ENCODE measurements at places on chromosomes 13 and 19.

- DNase-seq, result no peak
Measured at GRCh38 chr19:54873990-54874389, at the start of gene FCAR. FCAR (plus strand) TSS chr19:54874235; CDS start chr19:54874290, 55 bp downstream.

- no peak for DNase-seq
Measured at GRCh38 chr19:2974342-2975041, 2.9 kb upstream of the TLE6 start.

DNA sequence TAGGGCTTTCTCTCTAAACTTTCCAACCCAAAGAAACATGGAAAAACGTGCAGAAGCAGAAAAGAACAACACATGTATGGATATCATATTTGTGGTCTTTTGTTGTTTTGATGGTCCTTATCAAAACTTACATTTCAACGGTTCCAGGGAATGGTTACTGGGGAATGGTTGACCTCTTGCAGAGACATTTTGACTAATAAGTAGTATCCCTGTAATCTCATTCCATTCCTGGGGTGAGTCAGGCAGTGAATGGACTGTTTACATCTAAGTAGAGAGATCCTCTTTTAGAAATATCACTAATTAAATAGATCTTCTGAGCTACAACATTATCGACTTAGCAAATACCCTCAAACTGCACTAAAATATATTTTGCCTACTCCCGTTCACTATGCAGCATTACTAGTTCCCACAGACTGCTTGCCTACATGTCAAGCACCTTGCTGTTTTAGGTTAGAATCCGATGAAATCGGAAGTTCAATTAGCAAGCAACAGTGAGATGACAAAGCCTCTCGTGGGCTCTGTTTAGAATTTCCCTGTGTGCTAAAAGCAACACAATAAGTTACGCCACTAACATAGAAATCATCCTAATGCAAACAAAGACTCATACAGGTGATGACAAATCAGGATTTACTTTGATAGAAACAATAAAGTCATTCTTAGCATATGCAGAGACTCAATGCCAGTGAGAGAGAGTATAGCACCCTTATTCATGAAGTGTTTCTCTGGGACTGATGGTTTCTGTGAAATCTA, 797.7 kb upstream of the ARGLU1 start:
- no peak for DNase-seq

- no peak for DNase-seq
Measured at GRCh38 chr13:71870100-71870499, 3.1 kb upstream of the DACH1 start.

DNA sequence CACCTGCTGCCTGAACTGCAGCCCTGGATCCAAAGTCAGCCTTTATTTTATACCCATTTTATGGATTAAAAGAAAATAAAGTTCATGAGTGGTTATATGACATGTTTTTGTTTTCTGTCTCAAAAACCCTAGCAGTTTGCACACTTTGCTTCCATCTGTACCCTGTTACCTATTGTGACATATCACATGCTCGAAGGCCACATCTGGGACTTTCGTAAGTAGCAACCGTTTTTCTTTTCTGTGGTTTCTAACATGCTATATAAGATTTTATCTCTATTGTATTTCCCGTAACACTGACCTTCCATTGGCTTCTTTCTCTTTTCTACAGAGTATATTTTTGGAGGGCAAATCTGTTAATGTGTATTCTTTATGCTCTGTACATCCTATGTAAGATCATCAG, 1007.2 kb downstream of the PCDH9 start:
- no peak for DNase-seq

GRCh38 chr19:53078668-53079067, 24.6 kb downstream of the ZNF160 start:
- no peak for DNase-seq

DNA sequence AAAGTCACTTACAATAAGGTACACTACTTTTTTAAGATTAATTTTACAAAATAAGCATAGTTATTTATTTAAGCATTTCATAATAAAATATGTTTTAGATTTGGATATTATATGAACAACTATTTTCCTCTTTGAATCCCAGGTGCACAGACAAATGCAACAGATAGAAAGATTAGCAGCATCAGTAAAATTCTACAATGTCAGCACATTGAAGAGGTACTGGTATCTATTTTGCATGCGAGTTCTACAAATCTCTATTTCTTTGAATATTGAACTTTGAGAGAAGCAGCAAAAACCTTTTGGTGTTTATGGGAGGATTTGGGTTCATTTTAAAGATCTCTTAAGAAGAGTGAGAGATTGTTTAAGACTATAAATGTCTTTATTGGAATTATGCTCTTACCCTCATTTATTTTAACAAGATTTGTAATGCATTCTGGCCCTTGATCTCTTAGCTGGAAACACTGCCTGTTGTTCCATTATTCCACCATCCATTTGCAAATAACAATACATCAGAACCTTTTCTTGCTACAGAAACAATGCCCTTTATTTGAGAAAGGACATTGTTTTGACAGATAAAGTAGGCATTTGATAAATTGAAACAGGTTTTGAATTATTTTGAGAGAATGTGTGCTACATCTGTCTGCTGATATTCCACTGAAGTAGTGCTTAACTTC, 558.8 kb upstream of the KLHL1 start:
- DNase-seq, result no peak

DNA sequence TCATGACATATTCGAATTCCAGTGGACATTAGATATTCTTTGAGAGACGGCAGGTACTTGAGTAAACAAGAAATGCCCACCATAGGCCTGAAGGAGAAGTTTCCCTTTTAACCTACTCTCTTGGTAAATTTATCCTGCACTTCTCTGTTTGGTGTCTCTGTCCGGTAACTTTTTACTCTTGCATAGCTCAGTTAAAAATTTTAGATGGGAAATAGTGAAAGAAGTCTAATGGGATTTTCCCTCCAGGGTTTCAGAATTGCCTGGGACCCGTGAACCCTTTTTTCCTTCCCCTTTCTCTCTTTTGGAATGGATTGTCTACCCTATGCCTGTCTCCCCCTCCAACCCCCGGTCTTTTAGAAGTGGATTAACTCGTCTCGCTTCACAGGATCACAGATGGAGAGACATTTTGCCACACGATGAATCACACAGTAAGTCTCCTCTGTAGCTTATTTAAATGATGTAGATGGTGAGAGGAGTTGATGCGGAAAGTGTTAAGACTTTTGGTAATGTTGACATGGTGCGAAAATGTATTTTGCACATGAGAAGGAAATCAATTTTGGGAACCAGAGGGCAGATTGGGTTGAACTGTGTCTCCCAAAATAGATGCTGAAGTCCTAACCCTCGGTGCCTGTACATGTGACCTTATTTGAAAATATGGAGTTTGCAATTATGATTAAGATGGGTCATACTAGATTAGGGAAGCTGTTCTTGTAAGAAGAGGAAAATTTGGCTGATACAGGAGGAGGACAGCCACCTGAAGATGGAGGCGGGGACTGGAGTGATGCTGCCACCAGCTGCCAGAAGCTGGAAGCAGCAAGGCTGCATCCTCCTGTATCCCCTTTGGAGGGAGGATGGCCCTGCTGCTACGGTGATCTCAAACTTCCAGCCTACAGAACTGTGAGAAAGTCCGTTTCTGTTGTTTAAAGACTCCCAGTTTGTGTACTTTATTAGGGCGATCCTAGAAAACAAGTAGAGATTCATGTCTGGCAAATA, 711 bp upstream of the MIPEP start:
- no peak for DNase-seq

DNA sequence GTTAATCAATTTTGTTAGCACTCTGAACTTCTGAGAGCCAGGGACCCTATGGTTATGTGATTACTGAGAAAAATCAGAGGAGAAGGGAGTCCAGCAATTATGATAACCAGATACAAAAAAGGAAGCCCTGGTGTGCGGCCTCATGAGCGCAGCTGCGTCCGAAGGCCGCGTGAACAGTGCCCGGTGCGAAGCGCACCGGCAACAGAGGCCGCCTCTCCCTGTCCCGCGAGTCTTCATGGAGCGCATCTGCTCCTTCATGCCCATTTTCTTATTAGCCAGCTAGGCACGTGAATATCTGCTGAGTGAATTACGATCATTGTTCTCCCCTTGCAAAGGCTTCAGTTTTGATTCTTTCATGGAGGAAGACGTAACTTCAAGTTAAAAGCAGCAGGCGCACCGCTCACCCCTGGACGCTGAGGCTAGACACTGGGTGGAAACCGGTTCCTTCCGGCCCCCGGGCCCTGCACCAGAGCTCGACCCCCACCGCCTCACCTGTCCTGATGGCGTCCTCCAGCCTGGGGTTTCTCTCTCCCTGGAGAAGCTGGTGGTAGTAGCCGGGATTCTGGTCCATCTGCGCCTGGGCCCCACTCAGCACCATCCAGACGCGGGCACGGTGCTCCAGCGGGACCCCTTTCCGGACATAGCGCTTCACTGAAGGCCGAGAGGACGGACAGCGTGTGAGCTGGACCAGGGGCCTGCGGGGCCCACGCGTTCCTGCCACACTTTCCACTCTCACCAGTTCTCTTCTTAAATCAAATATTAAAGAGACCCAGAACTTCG, 8.9 kb downstream of the GRTP1 start:
- no peak for DNase-seq

GRCh38 chr19:33279430-33280350, 22.6 kb downstream of the CEBPA start:
- DNase-seq, result no peak

DNA sequence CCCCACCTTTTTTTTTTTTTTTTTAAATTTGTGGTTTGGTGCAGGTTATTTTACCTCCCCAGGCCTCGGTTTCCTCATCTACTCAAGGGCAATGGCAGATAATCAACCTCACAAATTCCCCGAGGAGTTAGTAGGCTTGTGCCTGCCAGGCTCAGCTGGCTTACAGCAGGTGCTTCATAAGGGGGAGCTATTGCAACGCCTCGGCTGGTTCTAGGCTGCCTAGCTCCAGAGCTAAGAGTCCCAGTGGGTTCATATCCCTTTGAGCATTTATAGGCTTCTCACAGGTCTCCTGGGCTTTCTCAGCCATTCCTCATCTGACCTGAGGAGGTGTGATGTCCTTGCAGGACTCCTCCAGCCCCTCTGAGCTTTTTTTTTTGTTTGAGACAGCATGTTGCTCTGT, 10.6 kb downstream of the BCKDHA start:
- DNase-seq, result no peak

DNA sequence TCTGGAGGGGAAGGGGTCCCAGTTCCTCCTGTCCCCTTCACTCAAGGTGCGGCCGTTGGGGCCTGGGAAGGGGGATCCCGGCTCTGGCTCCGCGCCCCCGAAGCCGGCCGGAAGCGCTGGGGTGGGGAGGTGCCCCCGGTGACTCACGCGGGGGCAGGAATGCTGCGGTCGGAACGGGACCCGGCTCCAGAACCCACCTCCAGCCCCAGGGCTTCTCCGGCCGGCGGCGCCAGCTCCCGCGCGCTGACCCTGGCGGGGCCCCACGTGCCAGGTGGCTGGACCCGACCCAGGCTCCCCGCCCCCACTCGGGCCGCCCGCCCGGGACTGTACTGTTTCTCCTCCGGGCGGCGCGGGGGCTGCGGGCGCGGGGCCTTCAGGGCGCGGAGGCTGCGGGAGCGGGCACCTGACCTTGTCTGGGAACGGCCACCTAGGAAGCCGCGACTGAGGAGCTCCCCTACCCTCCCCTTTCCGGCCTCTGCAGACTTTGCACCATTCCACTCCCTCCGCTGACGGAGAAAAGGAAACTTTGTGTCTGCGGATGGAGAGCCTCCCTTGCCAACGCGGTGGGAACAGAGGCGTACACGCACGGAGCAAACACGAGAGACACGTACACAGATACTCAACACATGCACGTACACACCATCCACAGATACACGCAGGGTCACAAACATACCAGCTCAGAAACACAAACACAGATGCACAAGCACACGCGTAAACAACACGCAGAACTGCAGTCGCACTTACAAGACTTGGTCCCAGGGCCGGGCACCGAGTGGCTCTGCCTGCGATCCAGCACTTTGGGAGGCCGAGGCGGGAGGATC, 7.2 kb downstream of the AXL start:
- DNase-seq, result peak; percentile 10

GRCh38 chr19:40528533-40529092, 48.1 kb upstream of the SHKBP1 start:
- no peak for DNase-seq

GRCh38 chr13:100809129-100809390, 134.5 kb upstream of the TMTC4 start:
- DNase-seq, result no peak

DNA sequence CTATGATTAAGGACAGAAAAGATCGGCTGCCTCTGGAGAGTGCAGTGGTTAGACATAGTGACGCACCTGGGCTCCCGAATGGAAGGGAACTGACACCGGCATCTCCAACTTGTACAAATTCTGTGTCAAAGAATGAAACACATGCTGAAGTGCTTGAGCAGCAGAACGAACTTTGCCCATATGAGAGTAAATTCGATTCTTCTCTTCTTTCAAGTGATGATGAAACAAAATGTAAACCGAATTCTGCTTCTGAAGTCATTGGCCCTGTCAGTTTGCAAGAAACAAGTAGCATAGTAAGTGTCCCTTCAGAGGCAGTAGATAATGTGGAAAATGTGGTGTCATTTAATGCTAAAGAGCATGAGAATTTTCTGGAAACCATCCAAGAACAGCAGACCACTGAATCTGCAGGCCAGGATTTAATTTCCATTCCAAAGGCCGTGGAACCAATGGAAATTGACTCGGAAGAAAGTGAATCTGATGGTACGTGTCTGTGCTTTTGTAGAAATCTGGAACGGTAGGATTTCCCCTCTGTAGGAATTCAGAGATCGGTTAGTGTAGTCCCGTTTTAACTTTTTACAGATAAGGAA, 16.9 kb downstream of the ERCC5 start:
- DNase-seq, result no peak

DNA sequence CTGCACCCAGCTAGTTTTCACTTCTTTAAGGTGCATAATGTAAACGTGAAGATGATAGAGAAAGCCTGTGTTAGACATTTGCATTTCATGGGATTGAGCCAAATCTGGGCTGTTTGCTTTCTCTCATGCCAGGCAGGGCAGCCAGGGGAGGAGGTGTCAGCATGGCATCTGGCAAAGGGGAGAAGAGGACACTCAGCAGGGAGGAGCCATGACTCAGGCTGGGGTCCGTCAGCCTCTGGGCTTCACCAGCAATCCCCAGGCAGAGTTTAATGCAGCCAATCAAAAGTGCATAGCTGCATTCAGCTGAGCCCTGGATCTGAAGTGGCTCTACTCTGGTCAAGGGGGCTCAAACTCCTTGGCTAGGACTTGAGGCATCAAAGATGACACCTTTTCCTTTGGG, 23.5 kb downstream of the EBPL start:
- DNase-seq, result no peak

DNA sequence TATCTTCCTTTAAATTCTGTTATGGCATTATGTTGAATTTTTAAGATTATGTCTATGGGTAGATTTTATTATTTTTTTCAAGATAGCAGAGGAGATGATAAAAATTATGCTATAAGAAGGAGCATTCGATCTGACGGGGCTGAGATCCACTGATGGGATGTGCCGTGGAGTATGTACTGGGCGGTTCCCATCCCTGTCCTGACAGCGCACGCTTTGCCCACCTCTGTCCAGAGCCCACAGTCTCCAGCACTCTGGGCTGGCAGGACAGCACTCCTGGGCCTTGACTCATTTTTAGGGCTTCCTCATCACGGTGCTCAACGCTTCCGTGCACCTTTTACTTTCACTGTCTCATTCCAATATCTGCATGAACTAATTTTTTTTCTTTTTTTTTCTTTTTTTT, 235.5 kb downstream of the TEX29 start:
- no peak for DNase-seq

GRCh38 chr19:2552859-2553258, 76.9 kb downstream of the GADD45B start:
- DNase-seq, result peak; percentile 78

GRCh38 chr13:93425411-93425810, 198.8 kb downstream of the GPC6 start:
- no peak for DNase-seq

- DNase-seq, result no peak
Measured at GRCh38 chr13:20566468-20566897, 474 bp upstream of the IFT88 start.

GRCh38 chr13:107234319-107235073, 666.6 kb upstream of the ARGLU1 start:
- no peak for DNase-seq
